ENCODE measurements at places on chromosomes 16 and 17.

- DNase-seq, result peak; percentile 43
Observed at GRCh38 chr16:68093816-68094613, 8.8 kb downstream of the NFATC3 start.

DNA sequence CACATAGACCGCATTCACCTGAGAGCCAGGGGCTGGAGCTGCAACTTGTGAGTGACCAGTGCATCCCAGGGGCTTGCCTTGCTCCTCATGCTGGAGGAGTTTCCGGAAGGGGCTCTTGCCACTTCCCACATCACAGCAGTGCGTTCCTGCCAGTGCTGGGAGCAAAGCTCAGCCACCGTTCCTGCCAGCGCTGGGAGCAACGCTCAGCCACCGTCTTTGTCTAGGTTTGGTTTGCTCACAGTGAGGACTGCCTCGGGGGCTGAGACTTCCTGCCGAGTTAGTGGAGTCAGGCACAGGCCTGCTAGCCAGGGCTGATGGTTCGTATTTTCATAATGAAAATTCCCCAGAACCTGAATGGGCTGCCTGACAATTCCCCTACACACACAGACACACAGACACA, 5.4 kb upstream of the CHRNE start:
- DNase-seq, result no peak

DNA sequence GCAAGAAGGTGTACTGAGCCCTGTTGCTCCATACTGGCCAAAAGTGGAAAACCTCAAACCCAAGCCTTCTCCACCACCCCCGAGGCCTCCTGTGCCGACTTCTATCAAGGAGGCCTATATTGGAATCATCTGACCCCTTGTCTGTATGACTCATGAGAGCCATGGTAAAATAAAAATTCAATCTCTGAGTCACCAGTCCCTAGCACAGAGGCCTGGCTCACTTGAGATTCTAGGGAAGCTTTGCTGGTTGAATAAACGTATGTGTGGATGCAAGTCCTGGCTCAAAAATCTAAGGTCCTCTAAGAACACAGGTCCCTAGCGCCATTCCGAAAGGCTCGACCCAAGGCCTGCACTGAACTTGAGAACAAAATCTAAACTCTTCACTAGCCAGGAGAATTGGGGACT, 15.0 kb downstream of the NSMCE1 start:
- no peak for DNase-seq

DNA sequence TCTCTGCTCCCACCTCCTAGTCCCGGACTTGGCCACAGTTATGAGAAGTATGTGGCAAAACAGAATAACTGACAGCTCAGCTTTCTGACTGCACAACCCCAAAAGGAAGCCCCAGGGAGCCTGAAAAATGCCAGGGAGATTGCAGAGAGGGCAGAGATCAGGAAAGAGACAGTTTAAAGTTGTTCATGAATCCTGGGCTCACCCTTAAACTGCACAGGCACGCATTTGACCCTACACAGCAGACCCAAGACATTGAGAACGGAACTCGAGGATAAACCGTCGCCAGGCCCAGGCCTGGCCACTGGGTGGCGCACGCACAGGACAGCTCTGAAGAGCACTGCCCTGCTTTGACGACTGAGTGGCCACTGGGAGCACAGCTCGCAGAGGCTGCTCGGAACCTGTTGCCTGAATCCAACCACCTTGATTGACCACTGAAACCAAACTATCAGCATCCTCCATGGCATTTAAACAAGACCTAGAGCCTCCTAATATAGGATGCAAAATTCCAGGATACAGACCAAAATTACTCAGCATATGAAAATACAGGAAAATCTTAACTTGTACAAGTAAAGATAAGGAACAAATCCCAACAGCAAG, 114.0 kb downstream of the C16orf95 start:
- peak; percentile 8 for DNase-seq

GRCh38 chr17:51769231-51769630, 389.3 kb downstream of the CA10 start:
- no peak for DNase-seq

DNA sequence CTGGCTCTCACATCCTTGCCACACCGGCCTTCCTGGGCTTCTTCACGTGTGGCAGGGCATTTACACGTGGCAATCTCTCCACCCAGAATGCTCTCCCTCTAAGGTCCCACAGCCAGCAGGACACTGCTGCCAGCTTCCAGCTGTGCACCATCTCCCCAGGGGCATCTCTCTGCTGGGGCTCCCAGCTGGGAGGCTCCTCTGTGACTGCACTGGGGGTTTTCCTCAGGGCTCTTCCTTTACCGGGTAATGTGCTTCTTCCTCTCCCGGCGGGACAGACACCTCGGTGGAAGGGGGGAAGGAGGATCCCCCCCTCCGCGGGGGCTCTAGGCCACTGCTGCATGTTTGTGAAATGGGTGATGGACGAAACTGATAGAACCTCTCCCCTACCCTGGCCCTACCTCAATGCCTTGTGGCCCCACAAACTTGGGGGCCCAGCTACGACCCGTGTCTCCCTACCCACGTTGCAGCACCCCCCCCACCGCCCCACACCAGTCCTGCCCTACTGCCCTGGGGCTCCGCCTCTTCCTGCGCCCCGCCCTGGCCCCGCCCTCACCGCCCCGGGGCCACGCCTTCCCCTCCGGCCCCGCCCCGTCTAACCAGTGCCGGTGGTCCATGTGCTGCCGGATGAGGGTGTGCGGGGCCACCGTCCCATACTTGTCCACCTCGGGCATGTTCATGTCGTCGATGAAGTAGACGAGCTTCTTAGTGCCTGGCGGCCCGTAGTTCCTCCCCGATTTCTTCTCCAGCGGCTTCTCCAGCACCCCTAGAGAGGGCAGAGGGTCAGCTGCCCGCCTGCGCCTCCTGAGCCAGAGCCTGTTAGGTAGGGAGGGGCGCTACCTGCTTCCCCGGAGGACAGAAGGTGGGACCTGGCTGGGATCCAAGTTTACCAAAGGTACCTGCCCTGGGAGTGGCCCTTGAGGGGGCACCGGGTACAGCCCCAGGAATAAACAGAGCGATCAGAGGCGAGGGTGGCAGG, 92.6 kb downstream of the DNAH17 start:
- peak; percentile 53 for DNase-seq

- DNase-seq, result no peak
Observed at GRCh38 chr17:58997756-58998553, 108.7 kb downstream of the TRIM37 start.

DNA sequence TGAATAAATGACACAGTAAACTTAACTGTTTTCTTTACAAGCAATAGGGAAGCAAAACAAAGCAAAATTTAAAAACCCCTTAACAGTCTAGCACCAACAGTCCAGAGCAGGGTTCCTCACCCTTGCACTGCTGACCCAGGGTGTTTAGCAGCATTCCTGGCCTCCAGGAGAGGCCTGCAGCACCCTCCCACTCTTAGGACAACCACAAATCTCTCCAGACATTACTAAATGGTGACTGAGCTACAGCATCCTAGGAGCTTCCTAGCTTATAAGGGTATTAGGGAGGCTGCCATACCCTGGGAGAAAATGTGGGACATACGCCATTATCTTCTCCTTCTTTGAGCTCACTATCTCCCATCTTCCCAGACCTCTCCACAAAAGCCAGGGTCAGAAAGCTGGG, 15.9 kb downstream of the POLG2 start:
- no peak for DNase-seq

DNA sequence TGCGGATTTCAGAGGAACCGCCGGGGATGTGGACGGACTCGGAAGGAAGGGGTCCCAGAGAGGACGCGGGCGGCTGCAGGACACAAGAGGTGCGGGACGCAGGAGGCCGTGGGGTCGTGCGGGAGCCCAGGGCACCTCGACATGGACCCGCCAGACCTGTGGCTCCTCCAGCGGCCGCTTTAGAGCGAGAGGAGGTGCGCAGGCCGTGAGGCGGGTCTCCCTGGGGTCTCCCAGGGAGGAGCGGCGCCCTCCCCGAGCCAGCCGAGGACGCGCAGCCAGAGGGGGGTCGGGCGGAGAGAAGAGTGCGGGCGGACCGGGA, 6.8 kb upstream of the FLYWCH1 start:
- DNase-seq, result no peak

GRCh38 chr17:74808714-74809430, 32.7 kb upstream of the NAT9 start:
- DNase-seq, result no peak

- DNase-seq, result no peak
Observed at GRCh38 chr17:43952351-43952723, 1.4 kb downstream of the PYY start.

DNA sequence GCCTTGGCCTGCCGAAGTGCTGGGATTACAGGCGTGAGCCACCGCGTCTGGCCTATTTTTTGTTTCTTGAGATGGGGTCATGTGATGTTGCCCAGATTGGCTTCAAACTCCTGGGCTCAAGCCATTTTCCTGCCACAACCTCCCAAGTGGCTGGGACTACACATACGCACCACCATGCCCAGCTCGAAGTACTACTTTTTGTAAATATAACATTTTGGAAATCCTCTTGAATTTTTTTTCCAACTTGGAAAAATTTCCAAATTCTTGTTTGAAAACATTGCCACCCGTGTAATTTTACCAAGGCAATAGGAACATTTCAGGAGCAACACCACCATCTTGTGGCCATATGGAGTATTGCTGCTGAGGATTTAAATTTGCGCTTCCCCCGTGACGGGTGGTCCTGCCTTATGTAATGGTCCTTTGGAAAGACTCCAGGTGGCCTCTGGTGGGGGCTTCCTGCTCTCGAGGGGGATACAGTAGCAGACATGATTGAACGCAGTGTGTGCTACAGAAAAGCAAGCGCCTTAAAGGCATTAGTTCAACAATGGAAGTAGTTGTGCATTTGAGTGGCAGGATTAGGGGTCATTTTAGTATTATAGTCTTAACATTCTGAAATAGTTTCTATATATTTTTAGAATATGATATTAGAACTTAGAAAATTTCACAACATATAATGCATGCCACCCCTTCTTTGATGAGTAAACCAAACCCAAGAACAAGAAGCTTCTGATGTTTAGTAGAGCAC, 8.0 kb downstream of the FLYWCH1 start:
- peak; percentile 47 for DNase-seq

DNA sequence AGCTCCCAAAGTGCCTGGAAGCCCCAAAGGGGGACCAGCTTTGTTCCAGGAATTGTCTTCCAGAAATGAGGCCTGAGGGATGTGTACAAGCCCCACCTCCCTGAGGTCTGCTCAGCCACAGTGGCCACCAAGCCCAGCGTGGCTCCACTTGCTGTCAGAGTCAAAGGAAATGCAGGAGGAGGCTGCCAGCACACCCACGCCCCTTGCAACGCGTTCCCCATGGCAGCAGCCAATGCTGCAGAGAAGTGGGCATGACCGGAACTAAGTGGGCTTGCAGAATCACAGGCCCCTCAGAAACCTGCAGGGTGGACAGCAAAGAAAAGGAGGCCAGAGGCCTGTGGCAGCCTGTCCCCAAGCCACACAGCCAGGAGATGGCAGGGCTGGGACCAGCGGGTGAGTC, 320.8 kb downstream of the FOXL1 start:
- DNase-seq, result no peak

GRCh38 chr17:77898521-77899434, 59.7 kb upstream of the TNRC6C start:
- DNase-seq, result no peak
